Stimulated activated CD4-positive, alpha-beta T cell treated with anti-CD3 and anti-CD28 coated beads, TNF-alpha, amount 100 ng/mL, for 4 hours (primary cell): ENCODE measurements at places on chromosomes 16 and 17.

- DNase-seq = peak; percentile 40
Measured at GRCh38 chr17:75720656-75721462, at the start of gene ITGB4. TSS of gene ITGB4 (plus strand) at chr17:75721459. CDS start at chr17:75724704, 3,245 bp downstream.

GRCh38 chr17:69358688-69359596 lies 32.0 kb upstream of the ABCA5 start:
- DNase-seq = no peak

DNA sequence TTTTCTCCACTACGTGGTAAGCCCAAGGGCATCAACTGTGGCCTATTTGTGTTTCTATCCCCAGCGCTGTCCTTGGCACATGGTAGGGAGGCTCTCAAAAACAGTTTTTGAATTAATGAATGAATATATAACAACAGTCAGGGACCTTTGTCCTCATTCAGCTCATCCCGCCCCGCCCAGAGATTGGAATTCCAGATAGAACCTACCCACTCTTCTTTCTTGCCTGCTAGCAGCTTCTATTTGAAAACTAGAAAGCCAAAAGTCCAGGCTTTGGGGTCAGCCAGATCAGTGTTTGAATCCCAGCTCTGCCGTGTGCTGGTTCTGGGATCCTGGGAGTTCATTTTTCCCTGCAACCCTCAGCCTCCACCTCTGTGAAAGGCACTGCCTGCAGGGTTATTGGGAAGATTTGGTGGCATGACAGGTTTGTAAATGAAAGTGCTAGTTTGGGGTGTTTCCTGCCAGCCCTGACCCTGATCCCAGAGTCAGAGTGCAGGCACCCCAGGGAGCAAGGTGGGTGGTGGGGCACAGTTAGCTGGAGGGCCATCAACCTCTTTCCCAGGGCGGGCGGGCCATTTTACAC lies 4.5 kb downstream of the NHERF1 start:
- DNase-seq = no peak

- DNase-seq = no peak
Measured at GRCh38 chr17:68821860-68822696, 133.1 kb downstream of the ABCA8 start.

DNA sequence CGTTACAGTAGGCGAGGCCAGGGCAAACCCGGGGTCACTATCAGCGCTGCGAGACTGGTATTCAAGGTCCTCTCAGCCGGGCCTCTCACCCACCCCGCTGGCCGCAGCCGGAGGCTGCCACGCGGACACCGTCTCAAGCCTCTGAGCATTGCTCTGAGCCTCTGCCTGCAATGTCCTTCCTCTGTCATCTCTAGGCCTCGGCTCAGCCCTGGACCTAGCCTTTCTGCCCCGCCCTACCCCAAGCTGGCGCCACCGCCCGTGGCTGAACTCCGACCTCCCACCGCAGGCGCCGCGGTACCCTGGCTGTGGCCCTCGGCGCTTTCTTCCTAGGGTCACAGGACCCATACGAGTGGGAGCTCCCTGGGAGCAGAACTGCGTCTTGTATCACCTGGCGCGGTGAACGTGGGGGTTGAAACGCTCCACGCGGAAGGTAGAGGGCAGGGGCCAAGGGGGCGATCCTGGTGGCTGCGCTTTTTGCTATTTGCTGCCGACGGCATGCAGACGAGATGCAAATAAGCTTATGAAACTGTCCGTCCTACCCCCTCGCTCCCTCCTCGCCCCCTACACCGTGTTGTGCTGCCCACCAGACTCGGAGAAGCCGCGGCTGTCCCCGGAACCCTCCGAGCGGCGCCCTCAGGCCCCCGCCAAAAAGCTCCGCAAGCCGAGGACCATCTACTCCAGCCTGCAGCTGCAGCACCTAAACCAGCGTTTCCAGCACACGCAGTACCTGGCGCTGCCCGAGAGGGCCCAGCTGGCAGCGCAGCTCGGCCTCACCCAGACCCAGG lies 3.7 kb downstream of the DLX4 start:
- no peak for DNase-seq

DNA sequence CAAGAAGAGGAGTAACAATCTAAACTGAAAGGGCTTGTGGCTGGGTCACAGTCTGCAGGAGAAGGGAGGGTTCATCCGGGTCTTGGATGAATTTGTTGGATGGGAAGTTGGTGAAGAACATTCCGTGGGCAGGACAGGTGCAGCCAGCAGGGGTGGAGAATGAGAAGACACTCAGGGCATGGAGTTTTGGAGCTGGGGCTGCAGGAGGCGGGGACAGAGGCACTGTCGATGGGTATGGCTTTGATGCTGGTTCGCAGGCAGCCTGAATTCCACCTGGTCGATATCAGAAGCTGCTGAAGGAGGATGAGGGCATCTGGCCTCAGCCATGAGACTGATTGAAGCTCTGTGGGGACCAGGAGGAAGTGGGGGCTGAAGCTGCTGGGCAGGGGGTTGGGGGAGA lies 36.1 kb upstream of the CBFA2T3 start:
- DNase-seq = no peak

DNA sequence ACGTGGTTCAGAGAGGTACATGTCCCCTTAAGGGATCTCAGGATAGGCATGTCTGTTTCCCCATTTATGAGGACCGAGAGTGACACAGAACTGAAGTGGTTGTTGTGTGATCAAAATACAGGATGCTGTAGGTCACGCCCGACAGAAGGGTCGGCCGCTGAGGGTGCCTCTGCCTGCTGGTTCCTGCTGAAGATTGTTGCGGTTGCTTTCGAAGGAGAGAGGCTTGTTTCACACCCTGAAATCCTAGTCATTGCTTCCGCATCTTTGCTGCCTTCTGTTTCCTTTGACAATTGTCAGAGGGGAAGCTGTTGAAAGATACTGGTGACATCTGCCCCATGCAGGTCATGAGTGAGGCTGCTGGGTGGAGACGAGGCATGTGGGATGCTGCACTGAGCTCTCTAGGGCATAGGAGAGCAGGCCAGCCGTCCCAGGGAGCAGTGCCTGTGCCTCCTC lies 3.8 kb upstream of the NAT9 start:
- no peak for DNase-seq

DNA sequence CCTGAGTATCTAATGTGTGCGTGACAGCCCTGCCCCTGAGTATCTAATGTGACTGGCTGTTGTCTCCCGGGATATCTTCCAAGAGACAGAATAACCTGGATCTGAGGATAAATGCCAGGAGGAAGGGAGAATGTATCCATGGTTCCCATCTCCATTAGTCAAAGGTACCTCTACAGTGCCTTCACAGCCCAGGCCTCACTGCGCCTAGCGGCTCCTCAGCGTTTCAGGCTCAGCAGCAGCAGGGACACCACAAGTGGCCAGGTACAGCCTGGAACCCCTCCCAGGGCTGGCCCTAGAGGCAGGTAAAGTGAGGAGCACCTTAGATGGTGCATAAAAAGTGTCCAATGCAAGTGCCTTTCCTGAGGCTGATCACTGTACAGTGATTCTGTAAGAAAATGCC lies 32.0 kb downstream of the SOCS3 start:
- DNase-seq = no peak

DNA sequence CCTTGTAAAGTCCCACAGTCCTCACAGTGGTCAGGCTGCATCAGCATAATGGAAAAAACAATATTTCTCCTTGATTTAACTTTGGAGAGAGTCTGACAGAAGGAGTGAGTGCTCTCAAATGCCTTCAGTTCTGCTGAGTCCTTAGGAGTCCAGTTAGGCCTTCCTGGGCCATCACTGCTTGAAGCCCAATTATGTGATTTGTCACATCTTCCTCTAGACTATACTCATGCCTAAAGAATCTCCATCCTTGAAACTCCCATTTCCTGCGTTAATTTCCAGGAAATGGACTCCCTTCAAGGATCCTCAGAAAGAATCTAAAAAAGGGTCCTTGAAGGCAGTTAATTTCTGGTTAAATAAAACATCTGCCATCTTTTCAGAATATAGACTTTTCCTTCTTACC lies 52.8 kb downstream of the SLFN5 start:
- no peak for DNase-seq

DNA sequence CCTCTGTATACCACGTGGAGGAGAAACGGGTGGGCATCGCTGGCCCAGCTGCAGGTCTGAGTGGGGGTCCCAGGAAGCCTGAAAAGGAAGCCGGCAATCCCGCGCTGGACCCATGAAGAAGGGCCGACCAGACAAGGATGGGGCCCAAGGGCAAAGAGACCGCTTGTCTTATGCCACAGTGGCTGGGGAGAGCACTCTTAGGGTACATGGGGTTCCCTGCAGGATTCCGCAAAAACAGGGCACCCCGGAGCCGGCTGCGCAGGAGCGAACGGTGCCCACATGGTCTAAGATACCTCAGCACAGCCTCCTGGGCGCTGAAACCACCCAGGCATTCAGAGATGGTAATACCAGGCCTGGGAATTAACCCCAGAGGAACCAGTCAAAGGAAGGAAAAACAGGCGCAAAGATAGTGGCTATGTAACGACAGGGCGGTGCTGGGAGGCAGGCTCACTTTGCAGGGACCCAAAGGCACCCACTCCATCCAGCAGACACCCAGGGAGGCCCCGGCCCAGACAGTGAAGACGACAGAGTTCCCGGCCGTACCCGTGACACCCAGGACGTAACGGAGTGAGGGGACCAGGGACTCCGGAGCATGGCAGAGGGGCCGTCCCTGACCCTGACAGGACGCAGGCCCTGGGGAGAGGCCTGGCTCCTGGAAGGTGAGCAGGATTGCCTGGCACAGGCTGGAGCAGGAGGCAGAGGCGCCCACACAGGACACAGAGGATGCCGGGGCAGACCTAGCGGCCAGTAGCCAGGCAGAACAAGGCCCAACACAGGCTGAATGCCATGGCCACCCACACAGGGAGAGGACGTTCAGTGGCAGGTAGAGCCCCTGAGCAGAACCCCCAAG lies 10.3 kb downstream of the PIEZO1 start:
- no peak for DNase-seq

DNA sequence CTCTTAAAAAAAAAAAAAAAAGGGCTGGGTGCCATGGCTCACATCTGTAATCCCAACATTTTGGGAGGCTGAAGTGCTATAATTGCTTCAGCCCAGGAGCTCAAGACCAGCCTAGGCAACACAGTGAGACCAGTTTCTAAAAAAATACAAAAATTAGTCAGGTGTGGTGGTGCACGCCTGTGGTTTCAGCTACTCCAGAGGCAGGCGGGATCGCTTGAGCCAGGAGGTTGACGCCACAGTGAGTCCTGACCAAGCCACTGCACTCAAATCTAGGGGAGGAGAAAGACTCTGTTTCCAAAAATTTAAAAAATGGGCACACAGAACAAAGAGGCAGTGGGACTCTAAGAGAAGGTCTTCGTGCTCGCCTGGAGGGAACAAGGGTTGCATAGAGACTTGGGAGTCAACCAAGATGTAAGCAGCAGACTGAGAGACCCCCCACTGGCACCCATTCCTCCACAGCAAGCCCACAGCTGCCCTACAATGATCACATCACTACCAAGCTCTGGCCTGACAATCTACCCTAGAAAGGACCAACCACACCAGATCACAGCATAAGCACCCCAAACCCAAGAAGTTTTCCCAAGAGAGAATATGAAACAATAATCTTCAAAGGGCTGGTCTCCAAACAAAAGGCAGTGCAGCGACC lies 121.6 kb downstream of the ANKRD11 start:
- no peak for DNase-seq

DNA sequence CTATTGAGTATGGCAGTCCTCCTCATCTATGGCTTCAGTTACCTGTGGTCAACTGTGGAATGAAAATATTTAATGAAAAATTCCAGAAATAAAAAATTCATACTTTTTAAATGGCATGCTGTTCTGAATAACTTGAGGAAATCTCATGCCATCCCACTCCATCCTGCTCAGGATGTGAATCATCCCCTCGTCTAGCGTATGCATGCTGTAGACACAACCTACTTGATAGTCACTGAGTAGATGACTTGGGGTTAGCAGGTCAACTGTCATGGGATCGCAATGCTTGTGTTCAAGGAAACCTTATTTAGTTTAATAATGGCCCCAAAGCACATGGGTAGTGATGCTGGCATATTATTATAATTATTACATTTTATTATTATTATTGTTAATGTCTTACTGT lies 4.8 kb upstream of the VAC14 start:
- no peak for DNase-seq

DNA sequence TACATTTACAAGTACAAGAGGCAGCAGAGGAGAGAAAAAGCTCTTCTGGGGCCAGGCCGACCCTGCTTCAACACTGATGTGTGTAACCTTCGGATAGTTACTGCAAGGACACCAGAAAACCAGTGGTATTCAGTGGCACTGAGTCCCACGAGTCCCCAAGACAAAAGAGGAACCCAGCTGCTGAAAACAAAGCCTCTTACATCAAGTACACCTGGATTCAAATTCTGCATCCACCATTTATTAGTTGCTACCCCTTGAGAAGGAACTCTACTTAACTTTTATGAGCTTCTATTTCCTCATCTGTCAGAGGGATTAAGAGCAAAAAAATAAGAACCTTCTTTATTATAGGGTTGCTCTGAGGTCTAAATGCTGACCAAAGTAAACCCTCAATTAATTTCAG lies 2.6 kb downstream of the EARS2 start:
- DNase-seq = no peak

GRCh38 chr16:24896439-24896838 lies 50.7 kb downstream of the SLC5A11 start:
- no peak for DNase-seq

DNA sequence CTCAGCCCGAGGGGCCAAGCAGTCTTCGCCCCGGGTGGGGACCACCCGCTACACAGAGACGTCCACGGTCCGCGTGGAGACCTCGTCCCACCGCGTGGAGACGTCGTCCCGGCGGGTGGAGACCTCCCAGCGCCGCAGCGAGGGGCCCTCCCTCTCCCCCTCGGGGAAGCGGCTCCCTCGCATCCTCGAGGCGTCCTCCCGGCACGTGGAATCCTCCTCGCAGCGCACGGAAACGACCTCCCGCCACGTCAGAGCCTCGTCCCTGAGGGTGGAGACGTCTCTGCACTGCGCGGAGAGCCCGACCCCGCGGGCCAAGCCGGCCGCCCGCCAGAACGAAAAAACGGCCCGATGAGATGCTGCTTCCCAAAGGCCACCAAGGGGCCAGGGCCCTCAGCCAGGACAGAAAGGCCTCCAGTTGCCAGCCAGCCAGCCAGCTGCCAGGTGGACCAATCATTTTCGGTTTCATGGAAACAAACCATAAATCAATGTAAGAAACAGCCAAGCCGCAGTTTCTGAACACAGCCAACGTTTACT lies 424 bp downstream of the C17orf100 start:
- no peak for DNase-seq

GRCh38 chr16:4624827-4625559 lies 367 bp downstream of the MGRN1 start:
- DNase-seq = peak; percentile 56

- DNase-seq = no peak
Measured at GRCh38 chr16:49859125-49859811, 3.4 kb upstream of the ZNF423 start.

GRCh38 chr17:50636804-50637195 lies 2.1 kb downstream of the ABCC3 start:
- DNase-seq = no peak

GRCh38 chr17:73625991-73626673 lies 18.1 kb downstream of the SDK2 start:
- no peak for DNase-seq

GRCh38 chr17:28641579-28641978 lies 3.4 kb downstream of the BLTP2 start:
- no peak for DNase-seq

DNA sequence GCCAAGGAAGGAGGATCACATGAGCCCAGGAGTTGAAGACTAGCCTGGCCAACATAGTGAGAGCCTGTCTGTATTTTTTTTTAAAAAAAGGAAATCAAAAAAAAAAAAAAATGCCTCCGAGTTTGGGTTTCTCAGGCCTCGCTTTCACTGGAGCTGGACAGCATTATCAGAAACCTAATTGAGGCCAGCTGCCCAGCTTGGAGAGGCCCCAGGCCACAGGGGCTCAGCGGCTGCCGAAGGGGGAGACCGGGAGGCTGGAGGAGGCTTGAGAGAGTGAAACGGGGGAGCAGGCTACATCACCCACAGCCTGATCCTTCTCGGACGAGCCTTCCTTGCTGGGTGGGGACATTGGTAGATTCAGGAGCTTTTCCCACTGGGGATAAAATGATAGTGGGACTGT lies 5.1 kb downstream of the TTYH2 start:
- DNase-seq = no peak
